ENCODE measurements at places on chromosomes 16 and 17. TPM values are rescaled to one million over a fixed set of nuclear protein-coding genes. Genes with fewer than 3 reads are reported as not detected.
A peak's percentile ranks its signal among the peaks of the same experiment; 100 is the strongest.

- peak overlapping the region; percentile 72 for H3K27ac ChIP-seq
- peak; percentile 51 for DNase-seq
- peak overlapping the region; percentile 86 for H3K4me3 ChIP-seq
- peaks cover 23% of the 10 kb centered on the region for H3K4me1 ChIP-seq
- peaks cover 6% of the 10 kb centered on the region for H3K36me3 ChIP-seq
Measured at GRCh38 chr17:752620-753219, 656 bp upstream of the GEMIN4 start.

DNA sequence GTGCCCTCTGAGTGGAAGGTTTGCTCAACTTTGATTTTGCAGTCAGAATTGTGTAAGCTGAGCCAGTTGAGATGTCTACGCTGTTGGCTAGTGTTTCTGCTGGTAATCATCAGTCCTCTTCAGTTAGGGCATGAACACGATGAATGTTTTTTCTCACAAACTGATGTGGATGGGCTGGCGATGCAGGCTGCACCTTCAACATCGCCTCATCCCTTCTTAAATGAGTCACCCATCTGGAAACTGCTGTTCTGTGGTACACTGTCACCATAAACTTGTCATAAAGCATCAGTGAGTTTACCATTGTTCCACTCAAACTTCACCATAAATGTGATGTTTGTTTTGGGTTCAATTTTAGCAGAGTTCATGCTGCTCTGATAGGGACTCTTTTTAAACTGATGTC, 8.4 kb downstream of the C16orf95 start:
- H3K27ac ChIP-seq: no peak overlapping the region
- H3K36me3 ChIP-seq: no peaks in the 10 kb centered on the region
- H3K27me3 ChIP-seq: no peaks in the 10 kb centered on the region
- DNase-seq: no peak

- DNase-seq: no peak
- H3K36me3 ChIP-seq: no peaks in the 10 kb centered on the region
- no peaks in the 10 kb centered on the region for H3K27me3 ChIP-seq
- no peak overlapping the region for H3K4me3 ChIP-seq
- no peak overlapping the region for H3K27ac ChIP-seq
Measured at GRCh38 chr17:55704401-55704800, 18.3 kb downstream of the TMEM100 start.

GRCh38 chr16:72858665-72859493, 189.0 kb downstream of the ZFHX3 start:
- no peak for DNase-seq
- no peaks in the 10 kb centered on the region for H3K4me1 ChIP-seq
- H3K27ac ChIP-seq: no peak overlapping the region
- no peaks in the 10 kb centered on the region for H3K27me3 ChIP-seq
- no peaks in the 10 kb centered on the region for H3K36me3 ChIP-seq

DNA sequence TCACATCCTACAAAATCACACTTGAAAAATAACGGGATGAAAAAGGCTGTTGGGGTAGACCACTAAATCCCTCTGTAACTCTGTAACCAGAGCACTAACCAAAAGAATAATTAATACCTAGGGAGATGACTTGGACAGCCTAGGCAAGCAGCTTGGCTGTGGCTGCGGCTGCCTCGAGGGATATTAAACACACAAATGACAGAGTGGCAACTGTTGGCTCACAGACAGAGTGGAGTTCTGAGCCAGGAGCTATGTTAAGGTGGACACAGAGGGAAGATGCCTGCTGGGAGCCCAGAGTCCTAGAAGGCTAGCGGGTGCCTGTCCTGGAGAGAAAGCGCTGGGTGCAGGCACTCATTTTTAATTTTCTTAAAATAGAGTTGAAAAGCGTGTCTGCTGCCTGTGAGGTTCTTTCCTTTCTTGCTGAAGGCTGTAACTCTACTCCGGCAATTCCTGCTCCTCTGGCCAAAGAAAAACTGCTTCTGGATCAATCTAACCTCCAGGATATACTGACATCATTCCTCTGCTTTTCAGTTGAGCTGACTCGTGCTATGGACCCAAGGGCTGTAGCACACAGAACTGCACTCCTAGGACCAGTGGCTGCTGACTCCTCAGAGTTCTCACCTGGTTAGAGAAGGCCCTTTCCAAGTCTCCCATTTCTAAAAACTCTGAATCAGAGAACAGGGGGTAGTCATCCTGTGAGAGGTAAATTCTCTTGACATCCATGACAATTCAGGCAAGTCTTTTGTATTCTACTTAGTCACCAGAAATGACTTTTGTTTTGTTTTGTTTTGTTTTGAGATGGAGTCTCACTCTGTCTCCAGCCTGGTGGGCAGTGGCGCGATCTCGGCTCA, 147.9 kb downstream of the STX8 start:
- no peaks in the 10 kb centered on the region for H3K27me3 ChIP-seq
- H3K4me3 ChIP-seq: no peak overlapping the region
- H3K36me3 ChIP-seq: no peaks in the 10 kb centered on the region
- no peak overlapping the region for H3K27ac ChIP-seq
- DNase-seq: no peak

DNA sequence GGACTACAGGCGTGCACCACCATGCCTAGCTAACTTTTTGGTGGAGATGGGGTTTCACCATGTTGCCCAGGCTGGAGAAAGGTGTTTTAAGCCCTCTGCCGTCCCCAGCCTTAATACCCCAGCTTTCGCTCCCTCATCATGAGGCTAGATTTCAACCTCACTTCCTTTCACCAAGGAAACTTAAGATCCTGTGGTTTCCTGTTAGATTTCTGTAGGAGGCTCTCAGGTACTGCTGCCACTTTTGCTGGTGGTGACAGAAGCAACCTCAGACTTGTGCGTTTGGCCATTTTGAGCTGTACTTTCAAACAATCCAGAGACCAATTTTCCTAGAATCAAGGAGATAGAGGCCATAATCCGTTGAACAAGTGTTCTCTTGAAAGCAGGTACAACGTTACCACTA, 36.2 kb downstream of the MPHOSPH6 start:
- peak overlapping the region; percentile 7 for H3K4me3 ChIP-seq
- DNase-seq: no peak
- H3K27ac ChIP-seq: no peak overlapping the region

GRCh38 chr16:192686-193085, 12.4 kb downstream of the HBQ1 start:
- H3K27ac ChIP-seq: no peak overlapping the region
- H3K27me3 ChIP-seq: no peaks in the 10 kb centered on the region
- H3K4me1 ChIP-seq: no peaks in the 10 kb centered on the region
- peaks cover 38% of the 10 kb centered on the region for H3K36me3 ChIP-seq
- no peak for DNase-seq

GRCh38 chr17:57875290-57876022, 25.6 kb upstream of the MRPS23 start:
- peaks cover 9% of the 10 kb centered on the region for H3K27me3 ChIP-seq
- no peak overlapping the region for H3K4me3 ChIP-seq
- H3K36me3 ChIP-seq: no peaks in the 10 kb centered on the region
- peaks cover 4% of the 10 kb centered on the region for H3K4me1 ChIP-seq

- no peak overlapping the region for H3K4me3 ChIP-seq
- no peaks in the 10 kb centered on the region for H3K36me3 ChIP-seq
- H3K27ac ChIP-seq: no peak overlapping the region
- no peak for DNase-seq
Measured at GRCh38 chr17:13746404-13746803, 144.7 kb upstream of the HS3ST3A1 start.

- no peak for DNase-seq
- H3K4me3 ChIP-seq: no peak overlapping the region
- H3K36me3 ChIP-seq: no peaks in the 10 kb centered on the region
- no peak overlapping the region for H3K27ac ChIP-seq
Measured at GRCh38 chr16:89489898-89490438, 393 bp downstream of the ANKRD11 start.

- no peaks in the 10 kb centered on the region for H3K36me3 ChIP-seq
- no peak for DNase-seq
- peaks cover 8% of the 10 kb centered on the region for H3K4me1 ChIP-seq
- H3K27ac ChIP-seq: no peak overlapping the region
Measured at GRCh38 chr17:15886804-15887203, 58.1 kb upstream of the ADORA2B start.

DNA sequence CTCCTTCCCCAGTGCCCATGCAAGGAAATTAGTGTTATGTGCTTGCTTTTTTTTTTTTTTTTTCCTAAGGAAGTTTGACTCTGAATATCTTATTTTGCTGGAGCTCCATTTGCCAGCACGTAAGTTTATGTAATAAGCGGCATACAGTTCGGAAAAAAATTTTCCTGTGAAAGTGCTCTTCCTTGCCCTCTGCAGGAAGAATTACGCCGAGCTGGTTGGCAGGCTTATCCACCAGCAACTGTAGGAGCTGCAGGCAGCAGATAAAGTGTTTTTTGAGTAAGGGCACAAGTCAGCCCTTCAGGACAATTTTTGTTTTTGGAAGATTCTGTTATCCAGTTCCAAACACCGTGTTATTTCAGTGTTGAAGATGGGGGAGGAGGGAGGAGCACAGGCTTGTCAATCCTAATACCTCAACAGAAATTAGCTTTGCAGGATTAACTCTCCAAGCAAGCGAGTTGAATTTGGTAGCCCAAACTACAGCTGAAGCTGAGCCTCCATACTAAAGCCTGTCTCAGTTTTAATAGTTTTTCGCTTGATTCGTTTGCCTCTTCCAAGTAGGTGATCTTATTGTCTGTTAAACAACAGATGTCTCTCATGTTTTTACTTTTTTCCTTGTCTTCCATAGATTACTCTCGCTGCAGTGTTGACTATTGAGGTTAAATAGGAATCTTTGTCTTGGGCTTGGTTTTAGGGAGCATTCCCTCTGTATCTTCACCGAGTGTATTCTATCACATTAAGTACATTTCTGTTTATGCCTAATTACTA, 1.1 kb downstream of the SPECC1 start:
- H3K4me3 ChIP-seq: peak overlapping the region; percentile 82
- H3K36me3 ChIP-seq: no peaks in the 10 kb centered on the region
- no peak overlapping the region for H3K27ac ChIP-seq
- DNase-seq: no peak

- H3K4me1 ChIP-seq: peaks cover 19% of the 10 kb centered on the region
- DNase-seq: no peak
- no peaks in the 10 kb centered on the region for H3K36me3 ChIP-seq
- H3K4me3 ChIP-seq: no peak overlapping the region
Measured at GRCh38 chr17:64437944-64438525, 10.9 kb upstream of the MILR1 start.

DNA sequence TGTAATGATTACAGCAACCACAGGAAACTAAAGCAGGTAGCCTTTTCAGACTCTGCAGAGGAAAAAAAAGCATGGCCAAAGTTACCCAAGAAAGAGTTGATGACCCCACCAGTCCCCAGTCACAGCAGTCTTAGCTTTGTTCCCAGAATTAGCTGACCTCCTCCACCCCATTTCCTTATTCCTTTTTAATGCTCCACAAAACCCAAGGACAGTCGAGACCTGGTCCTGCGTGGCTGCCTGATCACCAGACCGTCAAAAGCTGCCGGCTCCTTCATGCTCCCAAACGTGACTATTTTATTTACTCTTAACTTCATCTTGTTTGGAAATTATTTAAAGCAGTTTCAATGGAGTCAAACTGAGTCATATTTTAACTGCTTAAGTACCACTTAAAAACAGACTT, 28.7 kb upstream of the MED9 start:
- no peak overlapping the region for H3K27ac ChIP-seq
- H3K27me3 ChIP-seq: peaks cover 4% of the 10 kb centered on the region
- no peaks in the 10 kb centered on the region for H3K4me1 ChIP-seq
- H3K4me3 ChIP-seq: no peak overlapping the region
- no peak for DNase-seq

DNA sequence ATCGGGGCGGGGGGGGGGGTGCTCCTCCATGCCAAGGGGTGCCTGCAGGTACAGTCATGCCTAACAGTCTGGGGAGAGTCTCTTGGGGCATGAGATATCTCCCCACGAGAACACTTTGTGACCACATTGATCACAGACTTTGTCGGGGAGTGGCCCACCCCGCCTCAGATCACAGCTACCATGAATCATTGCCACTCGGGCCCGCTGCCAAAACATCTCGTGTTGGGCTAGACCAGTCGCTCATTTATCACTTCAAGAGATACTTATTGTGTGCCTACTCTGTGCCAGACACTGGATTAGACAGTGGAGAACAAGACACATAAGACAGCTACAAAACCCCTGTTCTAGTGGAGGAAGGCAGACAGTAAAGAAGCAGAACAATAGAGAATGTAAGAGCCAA, 72.6 kb downstream of the CLEC16A start:
- DNase-seq: no peak
- H3K4me3 ChIP-seq: no peak overlapping the region
- H3K36me3 ChIP-seq: no peaks in the 10 kb centered on the region
- no peak overlapping the region for H3K27ac ChIP-seq
- no peaks in the 10 kb centered on the region for H3K27me3 ChIP-seq

- peak within 1 kb of the TSS; percentile 92 for H3K4me3 ChIP-seq
- H3K36me3 ChIP-seq: peaks cover 48% of the 10 kb centered on the region
- no peak for DNase-seq
- peak within 1 kb of the TSS; percentile 97 for H3K27ac ChIP-seq
- peaks cover 31% of the 10 kb centered on the region for H3K4me1 ChIP-seq
- no peaks in the 10 kb centered on the region for H3K27me3 ChIP-seq
Measured at GRCh38 chr17:5485270-5486205, at the start of gene DERL2. TSS of gene DERL2 (minus strand) at chr17:5486178. CDS start at chr17:5486161, 17 bp downstream.

DNA sequence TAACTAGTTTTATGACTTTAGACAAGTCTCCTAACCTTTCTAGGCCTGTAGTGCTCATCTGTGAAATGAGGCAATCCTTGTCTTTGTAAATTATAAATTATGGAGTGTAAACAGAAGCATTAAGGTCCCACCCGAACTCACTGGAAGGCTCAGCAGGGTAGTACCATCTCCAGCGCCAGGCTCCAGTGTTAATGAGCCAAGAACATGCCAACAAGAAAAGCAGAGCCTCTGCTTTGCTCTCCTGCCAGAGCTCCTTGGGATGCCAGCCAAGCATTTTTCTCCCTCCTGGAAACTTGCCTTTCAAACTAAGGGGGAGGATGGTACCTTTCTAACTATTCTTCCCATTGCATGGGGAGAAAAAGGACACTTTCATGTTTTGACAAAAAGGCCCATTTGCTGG, 14.9 kb downstream of the LIMD2 start:
- DNase-seq: no peak
- peaks cover 42% of the 10 kb centered on the region for H3K36me3 ChIP-seq
- no peak overlapping the region for H3K4me3 ChIP-seq
- no peaks in the 10 kb centered on the region for H3K27me3 ChIP-seq
- H3K4me1 ChIP-seq: no peaks in the 10 kb centered on the region

GRCh38 chr17:78995022-78995760, 14.4 kb downstream of the CANT1 start:
- DNase-seq: no peak
- no peak overlapping the region for H3K27ac ChIP-seq
- H3K4me3 ChIP-seq: no peak overlapping the region
- no peaks in the 10 kb centered on the region for H3K27me3 ChIP-seq
- no peaks in the 10 kb centered on the region for H3K4me1 ChIP-seq

- H3K27me3 ChIP-seq: no peaks in the 10 kb centered on the region
- DNase-seq: no peak
- H3K36me3 ChIP-seq: no peaks in the 10 kb centered on the region
- H3K27ac ChIP-seq: no peak overlapping the region
Measured at GRCh38 chr16:65532846-65533245, 411.0 kb upstream of the CDH11 start.

CDRT15 gene
- not detected for total RNA-seq

CIAO2B gene
- total RNA-seq: 176 TPM

IL17C gene
- total RNA-seq: not detected

MEIOB gene
- total RNA-seq: not detected

AOC3 gene
- total RNA-seq: 1.3 TPM

TSR3 gene
- 91.8 TPM for total RNA-seq

ACSM2B gene
- not detected for total RNA-seq

HS3ST2 gene
- not detected for total RNA-seq

EXOC3L1 gene
- not detected for total RNA-seq

Measured in CD8-positive, alpha-beta memory T cell (primary cell).